ENCODE measurements at places on chromosomes 2 and 18. TPM values are rescaled to one million over a fixed set of nuclear protein-coding genes. Genes with fewer than 3 reads are reported as not detected.

GPR45 gene
- total RNA-seq = 0.68 TPM

ARHGAP15 gene
- 2.2 TPM for total RNA-seq

OST4 gene
- 220 TPM for total RNA-seq

ITPRIPL1 gene
- 32.0 TPM for total RNA-seq

TSHZ1 gene
- total RNA-seq = 36.2 TPM

VWC2L gene
- 0.87 TPM for total RNA-seq

TANC1 gene
- 19.3 TPM for total RNA-seq

CD8B2 gene
- 0.25 TPM for total RNA-seq

DOK6 gene
- 0.71 TPM for total RNA-seq

ABCG8 gene
- 0.24 TPM for total RNA-seq

SNX17 gene
- total RNA-seq = 104 TPM

SERPINB2 gene
- not detected for total RNA-seq
